Stimulated activated CD4-positive, alpha-beta T cell treated with anti-CD3 and anti-CD28 coated beads, Interleukin-15, amount 100 ng/mL, for 48 hours (primary cell): ENCODE measurements at places on chromosomes 11 and 22.

GRCh38 chr11:22787551-22788162 lies 41.9 kb downstream of the SVIP start:
- DNase-seq = no peak

- DNase-seq = no peak
Measured at GRCh38 chr11:99425596-99425995, 404.8 kb downstream of the CNTN5 start.

GRCh38 chr11:24344222-24344621 lies 152.6 kb upstream of the LUZP2 start:
- no peak for DNase-seq

DNA sequence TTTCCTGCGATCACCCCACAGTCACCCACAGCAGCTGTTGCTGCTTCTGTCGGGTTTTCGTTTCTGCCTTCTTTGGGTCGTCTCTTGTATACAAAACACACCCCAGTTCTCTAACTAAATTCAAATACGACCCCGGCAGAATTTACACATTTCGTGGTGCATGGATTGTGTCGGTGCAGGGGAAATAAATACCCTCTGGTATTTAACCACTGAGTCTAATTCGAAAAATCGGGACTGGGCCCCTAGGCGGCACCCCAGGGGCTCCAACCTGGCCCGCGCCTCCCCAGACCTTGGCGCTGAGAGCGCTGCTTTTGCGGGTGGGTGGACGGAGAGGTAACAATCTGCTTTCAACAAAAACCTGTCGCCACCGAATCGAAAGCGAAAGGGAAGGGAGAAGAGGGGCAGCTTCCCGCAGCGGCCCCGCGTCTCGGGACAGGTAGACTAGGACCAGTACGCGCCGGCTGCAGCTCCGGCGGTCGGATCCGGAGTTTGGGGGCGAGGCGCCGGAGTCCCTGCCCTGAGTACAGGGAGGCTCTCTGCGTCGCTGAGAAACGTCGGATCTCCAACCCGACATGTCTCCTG lies 4.4 kb downstream of the ALX4 start:
- no peak for DNase-seq

GRCh38 chr11:65899356-65900124 lies 648 bp downstream of the FOSL1 start:
- DNase-seq = no peak

- no peak for DNase-seq
Measured at GRCh38 chr11:914747-915501, 4.3 kb upstream of the CHID1 start.
